Erythroblast (primary cell): ENCODE measurements at places on chromosomes 6 and 20.

DNA sequence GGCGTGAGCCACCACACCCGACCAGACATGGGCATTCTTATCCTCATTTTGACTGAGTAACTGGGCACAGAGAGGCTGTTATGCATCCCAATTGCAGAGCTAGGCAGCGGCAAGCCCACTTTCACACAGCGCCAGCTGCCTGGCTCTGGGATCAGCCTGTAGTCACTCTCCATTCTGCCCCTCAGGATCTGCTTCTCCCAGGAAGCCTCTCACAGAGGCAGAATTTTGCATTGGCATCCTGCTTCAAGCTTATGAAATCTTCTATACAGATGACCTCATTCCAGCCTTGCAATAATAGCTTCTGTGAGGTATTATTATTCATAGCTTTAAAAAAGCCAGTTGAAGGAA lies 37.0 kb upstream of the IER3 start:
- no peak for DNase-seq

DNA sequence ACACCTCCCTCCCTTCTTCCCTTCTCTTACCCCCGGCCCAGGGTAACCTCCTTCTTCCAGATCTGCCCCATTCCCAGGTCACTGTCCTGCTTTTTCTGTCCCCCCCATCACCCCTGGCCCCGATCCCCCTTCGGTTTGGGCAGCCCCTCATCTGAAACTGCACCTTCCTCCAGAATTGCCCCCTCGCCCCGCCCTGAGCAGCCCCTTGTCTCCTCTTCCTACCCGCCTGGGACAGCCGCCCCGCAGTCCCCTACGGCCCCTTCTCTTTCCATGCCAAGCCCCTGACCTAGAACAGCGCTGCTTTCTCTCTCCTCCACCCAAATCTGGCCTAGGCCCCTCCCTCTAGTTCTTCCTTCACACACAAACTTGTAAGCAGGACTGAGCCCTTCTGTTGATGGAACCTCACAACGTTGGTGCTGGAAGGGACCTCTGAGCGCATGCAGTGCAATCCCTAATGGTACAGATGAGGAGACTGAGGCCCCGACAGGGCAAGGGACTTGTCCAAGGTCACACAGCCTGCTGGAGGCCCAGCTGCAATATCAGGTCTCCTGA lies 630 bp downstream of the PPP2R5D start:
- DNase-seq, result peak; percentile 45

GRCh38 chr6:123295181-123295580 lies 299.1 kb downstream of the CLVS2 start:
- DNase-seq, result no peak

DNA sequence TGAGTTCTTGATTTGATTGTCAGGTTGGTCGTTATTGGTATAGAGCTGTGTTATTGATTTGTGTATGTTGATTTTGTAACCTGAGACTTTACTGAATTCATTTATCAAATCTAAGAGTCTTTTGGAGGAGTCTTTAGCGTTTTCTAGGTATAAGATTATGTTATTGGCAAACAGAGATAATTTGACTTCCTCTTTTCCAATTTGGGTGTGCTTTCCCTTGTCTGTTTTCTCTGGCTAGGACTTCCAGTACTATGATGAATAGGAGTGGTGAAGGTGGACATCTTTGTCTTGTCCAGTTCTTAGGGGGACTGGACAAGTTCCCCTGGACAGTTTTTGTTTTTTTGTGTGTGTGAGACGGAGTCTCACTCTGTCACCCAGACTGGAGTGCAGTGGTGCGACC lies 17.4 kb downstream of the HLA-DOA start:
- no peak for DNase-seq

GRCh38 chr20:33789109-33789857 lies 21.9 kb upstream of the CHMP4B start:
- DNase-seq, result no peak

DNA sequence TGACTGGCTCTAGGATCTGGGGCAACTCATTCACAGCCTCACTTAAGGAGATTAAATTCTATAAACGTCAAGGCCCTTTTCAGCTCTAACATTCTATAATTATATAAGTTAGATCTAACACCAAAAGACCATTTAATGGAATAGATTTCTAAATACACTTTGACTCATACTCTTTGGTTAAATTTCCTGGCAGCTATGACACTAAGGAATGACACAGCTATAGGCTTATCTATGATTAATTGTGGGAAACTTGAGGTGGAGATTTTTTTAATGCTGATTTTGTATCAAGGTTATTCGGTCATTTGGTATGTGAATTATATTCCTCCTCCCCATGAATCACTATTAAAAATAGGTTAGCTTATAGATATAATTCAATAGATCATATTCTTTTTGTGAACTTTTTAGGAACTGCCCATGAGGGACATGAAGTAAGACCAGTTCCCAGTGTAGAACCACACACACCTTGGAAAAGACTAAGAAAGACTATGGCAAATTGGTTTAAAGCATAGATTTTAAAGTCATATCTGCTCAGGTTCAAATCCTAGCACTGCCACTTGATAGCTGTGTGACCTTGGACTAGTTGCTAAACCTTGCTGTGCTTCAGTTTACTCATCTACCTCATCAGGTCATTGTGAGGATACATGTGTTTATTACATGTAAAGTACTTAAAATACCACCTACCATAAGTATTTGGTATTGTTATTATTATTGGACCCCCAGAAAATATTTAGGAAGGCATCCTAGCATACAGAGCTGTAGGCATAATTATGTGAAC lies 116.0 kb downstream of the CRYBG1 start:
- no peak for DNase-seq

GRCh38 chr20:55790178-55790577 lies 215.1 kb downstream of the CBLN4 start:
- no peak for DNase-seq

DNA sequence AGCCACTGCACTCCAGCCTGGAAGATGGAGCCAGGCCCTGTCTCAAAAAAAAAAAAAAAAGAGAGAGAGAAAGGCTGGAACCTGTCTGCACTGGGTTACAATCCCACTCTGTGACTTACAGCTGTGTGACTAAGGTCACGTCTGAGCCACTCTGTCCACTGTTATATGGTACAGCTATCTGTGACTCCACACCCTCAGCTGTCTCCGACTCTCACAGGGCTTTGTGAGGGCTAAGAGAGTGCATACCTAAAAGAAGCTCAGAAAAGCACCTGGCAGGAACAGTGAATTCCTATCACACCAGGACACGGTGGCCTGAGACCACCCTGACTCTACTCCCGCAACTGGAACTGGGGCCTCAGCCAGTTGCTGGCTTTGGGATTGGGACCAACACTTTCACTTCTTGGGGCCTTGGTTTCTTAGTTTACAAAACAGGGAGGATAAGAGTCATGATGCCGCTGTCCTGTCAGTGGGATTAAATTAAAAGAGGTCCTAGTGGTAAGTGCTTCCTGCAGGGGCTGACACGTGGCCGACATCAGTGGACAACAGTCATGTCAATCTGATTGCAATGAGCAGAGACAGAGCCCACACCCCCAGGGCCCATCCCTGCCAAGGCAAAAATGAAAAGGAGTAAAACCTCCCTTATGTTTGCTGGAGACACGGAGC lies 5.7 kb upstream of the CD93 start:
- DNase-seq, result peak; percentile 25

DNA sequence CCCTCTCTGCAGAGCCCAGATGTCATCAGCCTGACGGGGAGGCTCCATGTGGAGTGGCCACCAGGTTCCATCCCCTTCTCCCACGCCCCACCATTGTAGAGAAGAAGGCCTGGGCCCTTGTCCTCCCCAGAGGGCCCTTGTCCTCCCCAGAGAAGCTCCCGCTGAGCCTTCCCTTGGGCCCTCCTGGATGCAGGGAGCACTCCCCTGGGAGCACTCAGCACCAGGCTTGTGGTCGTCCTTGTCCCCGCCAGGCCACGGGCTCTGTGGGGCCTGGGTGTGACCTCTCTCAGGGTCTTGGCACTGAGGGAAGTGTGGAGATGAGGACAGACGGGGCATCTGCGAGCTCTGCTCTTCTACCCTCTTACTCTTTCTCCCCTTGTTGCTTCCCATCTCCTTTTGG lies 83.4 kb upstream of the NNAT start:
- DNase-seq, result no peak

DNA sequence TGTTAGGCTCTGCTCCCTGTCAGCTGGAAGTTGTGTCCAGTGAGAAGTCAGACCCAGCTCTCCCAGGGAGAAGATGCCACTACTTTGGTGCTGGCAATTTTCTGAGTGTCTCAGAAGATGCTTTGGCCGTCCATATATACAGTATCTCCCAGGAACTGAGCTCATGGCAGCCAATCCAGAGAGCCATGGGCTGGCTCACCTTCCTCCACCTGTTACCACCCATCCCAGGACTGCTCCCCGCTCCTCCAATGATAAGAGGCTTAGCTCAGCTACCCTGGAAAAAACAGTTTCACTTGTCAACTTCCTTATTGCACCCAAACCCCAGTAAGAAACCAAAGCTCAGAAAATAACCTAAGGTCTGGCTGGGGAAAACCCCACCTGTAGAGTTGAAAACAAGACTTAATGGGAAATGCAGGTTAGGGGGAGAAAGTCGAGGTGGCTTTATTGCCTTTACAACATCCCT lies at the start of gene BNIP5:
BNIP5 (minus strand) TSS at position 110 of the 463 bp plus-strand sequence. CDS start 6,198 bp downstream, outside the sequence.
- DNase-seq, result no peak

DNA sequence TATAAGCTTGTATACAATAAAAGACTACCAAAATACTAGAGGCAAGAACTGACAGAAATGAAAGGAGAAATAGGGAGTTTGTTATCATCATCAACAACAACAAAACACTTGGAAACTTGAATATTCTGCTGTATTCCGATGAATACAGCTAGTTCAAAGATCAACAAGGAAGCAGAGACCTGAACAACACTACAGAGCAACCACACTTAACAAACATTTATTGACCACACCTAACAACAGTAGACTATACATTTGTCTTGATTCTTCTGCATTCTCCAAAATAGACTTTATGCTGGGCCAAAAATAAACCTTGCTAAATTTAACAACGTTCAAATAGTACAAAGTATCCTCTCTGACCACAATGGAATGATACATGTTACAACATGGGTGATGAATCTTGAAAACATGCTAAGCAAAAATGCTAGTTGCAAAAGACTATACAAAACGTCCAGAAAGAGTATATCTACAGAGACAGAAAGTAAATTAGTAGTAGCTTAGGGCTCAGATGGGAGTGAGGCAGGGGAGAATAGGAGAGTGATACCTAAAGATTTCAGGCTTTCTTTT lies 39.1 kb upstream of the PAK5 start:
- no peak for DNase-seq

DNA sequence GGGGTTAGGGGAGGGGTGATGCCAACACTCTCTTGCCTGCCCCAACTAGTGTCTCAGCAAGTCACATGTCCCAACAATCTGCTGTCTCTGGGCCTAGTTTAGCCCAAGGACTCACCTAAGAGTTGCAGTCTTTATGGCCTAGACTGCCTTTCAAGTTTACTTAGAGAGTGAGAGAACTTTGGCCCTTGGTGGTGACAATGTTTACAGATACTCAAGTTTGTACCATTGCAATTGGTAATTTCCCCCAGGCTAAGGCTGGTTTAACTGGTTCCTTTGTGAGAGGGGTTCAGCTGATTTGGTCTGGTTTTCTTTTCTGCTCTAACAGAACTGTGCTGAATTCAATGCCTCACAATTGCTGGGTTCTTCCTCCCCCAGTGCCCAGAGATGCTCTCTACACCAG lies 1279.9 kb upstream of the EYS start:
- no peak for DNase-seq

GRCh38 chr6:155483858-155484257 lies 28.2 kb upstream of the NOX3 start:
- DNase-seq, result no peak

GRCh38 chr20:42714298-42715141 lies 475.2 kb downstream of the PTPRT start:
- no peak for DNase-seq

GRCh38 chr6:93964321-93964720 lies 545.0 kb upstream of the EPHA7 start:
- no peak for DNase-seq

DNA sequence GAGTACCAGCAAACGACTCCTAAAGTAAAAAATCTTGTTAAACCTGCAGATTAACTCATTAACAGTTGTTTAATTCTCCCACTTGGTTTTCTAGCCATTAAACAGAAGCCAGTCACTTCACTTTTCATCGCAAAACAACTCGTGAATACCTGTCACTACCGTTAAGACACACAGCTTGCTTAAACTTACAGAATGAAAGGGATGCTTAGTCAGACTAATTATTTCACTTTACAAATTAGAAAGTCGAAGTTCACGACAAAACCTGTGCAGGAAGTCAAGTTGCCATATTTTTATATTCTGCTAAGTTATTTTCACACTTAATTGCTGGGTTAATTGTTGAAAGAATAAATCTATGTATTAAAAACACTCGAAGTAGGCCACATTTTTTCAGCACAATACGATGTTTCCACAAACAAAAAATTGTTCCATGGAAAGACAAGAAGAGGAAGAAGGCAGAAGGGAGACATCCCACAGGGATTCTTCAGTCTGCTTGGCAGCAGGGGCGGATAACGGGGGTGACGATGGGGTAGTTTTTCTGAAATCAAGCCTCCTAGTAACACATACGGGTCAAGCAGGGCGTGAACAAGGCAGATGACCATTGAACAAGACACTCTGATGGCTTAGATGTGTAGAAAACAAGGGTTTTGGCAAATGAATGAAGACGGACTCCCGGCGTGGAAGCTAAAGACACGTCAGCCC lies 933 bp downstream of the SSR1 start:
- peak; percentile 58 for DNase-seq

GRCh38 chr6:125273965-125274364 lies 27.8 kb downstream of the HDDC2 start:
- no peak for DNase-seq

- DNase-seq, result no peak
Observed at GRCh38 chr6:146984251-146984924, 219.8 kb upstream of the STXBP5 start.

DNA sequence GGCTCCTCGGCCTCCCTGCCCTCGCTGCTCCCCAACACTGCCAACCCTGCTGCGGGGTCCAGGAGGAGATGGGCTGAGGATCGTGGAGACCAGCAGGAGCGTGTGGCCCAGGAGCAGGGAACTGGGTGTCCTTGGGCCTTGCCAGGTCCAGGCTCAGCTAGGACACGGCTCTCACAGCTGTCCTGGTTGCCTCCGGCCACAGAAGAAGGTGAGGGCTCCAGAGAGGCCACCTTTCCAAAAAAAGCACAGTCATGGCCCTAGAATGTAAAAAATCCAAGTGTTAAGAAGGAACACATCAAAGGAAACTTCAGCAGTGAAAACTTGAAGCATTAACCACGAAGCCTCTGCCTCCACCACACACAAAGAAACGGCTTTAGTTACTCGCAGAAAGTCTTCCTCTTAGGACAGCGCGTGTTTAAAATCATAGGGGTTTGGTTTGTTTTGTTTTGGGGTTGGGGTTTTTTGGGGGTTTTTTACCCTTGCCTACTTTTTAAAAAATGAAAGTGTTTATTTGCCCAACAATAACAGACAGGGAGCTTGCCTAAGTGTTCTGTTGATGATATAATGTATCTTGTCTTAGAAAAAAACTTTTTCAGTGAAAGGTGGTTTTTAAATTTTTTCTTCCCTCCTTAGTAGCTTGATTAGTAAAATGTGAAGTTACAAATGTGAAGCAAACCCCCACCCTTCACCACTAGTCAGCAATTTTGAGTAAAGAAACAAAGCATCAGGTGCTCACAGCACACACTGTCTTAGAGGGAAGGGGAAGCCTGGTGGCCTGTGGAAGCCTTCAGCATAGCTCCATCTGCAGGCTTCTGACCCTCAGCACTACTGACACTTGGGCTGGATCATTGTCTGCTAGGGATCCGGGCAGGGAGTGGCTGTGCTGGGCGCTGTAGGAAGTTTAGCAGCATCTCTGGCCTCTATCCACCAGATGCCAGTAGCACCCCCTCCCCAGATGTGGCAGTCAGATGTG lies 60.0 kb downstream of the PTPN1 start:
- peak; percentile 43 for DNase-seq

- no peak for DNase-seq
Observed at GRCh38 chr6:154783229-154783628, 50.0 kb downstream of the SCAF8 start.
